ENCODE measurements at places on chromosomes 6 and 20.

- DNase-seq = peak; percentile 80
Observed at GRCh38 chr6:131966443-131966842, 15.3 kb upstream of the CCN2 start.

DNA sequence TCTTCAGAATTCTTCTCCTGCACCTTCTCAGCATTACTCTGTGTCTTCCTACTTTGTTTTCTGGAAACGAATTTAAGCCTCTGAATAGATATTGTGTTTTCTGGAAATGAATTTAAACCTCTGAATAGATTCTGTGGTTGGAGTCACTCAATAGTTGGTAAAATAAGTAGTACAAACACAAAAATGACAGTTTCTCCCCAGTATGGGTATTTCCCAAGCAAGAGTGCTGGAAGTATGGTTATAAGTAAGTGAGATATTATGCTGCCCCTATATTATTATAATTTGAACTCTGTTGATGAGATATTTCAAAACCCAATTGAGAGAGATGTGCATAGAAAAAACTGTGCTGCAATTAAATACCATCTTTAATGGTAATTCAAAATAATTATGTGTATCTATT is 94.9 kb downstream of the TINAG start:
- no peak for DNase-seq

GRCh38 chr6:149425754-149426153 is 25.7 kb downstream of the SUMO4 start:
- no peak for DNase-seq

DNA sequence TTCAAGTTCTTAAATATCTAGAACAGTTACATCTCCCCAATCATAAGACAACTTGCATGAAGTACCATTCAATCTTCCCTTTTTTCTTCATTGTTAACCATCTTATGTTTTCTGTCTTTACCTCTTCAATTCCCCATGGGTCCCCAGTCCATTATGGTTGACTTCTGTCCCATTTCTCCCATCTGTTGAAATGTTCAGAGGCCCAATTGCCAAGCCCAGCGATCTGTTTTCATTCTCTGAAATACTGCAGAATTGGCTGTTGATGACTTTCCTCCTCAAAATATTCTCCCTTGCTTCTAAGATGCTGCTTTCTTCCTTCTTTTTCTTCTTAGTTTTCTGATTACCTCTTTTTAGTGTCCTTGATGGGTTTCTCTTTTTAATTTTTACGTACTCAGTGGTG is 26.0 kb downstream of the DSTN start:
- DNase-seq = no peak

DNA sequence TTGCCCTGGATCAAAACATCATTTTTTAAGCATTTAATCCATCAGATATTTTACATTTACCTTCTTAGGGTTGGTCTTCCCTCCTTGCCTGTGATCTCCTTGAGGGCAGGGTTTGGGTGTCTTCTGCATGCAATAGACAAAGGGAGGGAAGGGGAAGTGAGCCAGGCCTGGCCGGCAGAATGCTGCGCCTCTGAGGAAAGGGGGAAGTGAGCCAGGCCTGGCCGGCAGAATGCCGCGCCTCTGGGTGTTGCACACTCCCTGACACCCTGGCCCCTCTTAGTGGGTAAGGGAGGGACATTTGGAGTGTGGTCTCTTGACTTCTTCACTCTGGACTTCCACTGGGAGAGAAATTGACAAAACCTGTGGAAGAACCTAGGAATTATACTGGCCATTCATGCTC is 12.4 kb downstream of the PSMF1 start:
- DNase-seq = no peak

DNA sequence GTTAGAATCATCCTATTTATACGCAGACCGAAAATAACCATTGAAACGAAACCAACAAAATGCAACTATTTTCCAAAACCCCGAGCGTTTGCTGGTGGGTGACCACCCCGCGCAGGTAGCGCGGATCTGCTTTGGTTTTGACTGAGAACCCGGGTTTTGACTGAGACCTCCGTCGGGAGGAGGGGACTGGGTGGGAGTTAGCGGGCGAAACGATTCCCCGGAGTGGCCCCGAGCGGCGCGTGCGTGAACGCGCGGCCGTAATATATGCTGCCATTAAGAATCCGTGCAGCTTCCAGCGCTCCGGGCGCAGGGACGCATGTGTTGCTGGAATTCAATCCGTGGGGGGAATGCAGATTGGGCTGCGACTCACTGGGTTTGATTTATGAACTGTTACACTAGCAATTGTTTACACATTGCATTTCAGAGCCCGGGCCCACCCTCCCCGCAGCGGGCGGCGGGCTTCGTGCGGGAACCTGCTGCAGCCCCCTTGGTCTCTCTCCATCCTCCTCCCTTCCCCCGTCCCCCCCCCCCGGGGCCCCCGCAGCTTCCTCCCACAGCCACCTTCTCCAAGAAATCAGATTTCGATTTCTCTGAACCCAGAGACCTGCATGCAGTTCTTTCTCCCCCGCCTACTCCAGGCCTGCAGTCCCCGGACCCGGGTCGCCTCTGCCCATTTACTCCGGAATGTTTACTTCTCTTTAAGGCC is 9.9 kb downstream of the NRN1 start:
- DNase-seq = peak; percentile 53

GRCh38 chr6:11224966-11225463 is 7.5 kb downstream of the NEDD9 start:
- DNase-seq = no peak

DNA sequence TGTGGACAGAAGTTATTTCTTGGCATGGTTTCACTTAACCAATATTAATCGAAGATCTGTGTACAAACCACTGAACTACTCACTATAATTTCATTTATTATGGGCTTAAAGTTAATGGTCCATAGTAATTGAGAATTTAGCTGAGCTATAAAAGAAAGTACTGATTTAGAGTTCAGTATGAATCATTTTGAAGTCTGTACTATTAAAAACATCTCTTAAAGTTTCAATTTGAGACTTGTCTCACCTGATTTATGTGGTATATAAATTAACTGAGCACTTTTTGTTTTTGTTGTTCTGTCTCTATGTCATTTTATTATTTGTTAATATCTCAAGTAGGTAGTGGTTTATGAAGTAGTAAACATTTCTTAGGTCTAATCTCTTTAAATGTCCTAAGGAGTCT is 24.9 kb downstream of the KPNA5 start:
- no peak for DNase-seq

DNA sequence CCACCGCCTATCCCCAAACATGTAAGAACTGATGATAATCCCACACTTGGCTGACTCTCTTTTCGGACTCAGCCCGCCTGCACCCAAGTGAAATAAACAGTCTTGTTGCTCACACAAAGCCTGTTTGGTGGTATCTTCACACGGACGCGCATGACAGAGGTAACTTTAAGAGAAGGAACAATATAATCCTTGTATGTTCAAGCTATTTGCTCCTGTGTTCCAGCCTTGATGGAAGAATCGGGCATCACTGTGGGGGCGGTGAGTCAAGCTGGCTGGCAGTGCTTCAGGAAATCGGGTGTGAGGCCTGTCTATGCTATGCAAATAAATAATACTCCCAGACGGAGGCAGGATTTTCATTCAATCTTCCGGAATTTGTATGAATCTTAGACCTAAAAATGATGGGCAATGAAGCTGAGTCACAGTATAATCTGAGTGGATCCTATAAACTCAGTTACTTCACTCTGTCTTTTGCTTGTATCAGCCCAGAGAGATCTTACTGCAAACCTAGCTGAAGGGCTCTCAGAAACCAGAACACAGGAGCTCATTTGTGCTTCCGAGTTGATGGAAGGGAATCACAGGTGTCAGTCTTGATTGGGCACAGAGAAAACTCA is 45.2 kb upstream of the NT5E start:
- peak; percentile 65 for DNase-seq

GRCh38 chr20:50323209-50323608 is 132.6 kb downstream of the CEBPB start:
- DNase-seq = no peak

GRCh38 chr6:37051138-37052026 is 45.9 kb downstream of the FGD2 start:
- peak; percentile 86 for DNase-seq

DNA sequence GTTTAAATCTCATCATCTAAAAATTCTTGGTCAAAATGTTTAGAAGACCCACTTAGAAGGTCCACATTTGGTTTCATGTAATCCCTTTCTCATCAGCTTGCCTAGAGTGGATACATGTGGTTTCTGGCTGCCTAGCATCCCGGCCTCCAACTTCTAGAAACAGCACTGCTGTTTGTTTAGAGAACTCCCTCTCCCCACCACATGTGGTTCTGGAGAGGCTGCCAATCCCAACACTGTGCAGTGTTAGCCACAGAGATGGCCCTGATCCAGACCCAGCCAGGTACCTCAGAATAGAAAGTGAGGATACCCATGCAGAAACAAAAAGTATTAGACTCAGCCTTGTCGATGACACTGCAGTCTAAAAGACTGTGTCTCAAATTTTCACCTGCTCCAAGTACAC is 241.8 kb downstream of the BCKDHB start:
- DNase-seq = peak; percentile 95

GRCh38 chr6:166560222-166560621 is 26.3 kb downstream of the RAMACL start:
- DNase-seq = no peak

- no peak for DNase-seq
Observed at GRCh38 chr6:113381959-113382358, 475.2 kb upstream of the MARCKS start.

DNA sequence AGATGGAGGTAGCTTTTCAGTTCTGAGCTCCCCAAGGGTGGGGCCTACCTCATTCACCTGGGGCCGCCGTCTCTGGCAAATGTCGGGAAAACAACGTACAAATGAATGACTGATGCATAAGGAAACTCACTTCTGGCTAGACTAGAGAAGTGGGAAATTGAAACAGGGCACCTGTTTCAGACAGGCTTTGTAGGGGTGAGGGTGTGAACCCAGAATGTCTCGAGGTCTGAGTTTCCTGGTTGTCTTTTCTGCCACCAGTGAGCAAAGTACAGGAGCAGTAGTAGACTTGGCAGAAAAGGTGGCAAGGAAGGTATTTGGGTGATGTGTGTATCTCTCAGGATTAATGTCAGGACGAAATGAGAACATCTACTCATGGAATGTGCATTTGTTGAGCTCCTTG is 308.5 kb downstream of the CLIC5 start:
- DNase-seq = no peak

GRCh38 chr6:33373960-33374910 is 17.4 kb upstream of the KIFC1 start:
- DNase-seq = no peak

GRCh38 chr6:14693301-14694192 is 552.3 kb upstream of the JARID2 start:
- no peak for DNase-seq

DNA sequence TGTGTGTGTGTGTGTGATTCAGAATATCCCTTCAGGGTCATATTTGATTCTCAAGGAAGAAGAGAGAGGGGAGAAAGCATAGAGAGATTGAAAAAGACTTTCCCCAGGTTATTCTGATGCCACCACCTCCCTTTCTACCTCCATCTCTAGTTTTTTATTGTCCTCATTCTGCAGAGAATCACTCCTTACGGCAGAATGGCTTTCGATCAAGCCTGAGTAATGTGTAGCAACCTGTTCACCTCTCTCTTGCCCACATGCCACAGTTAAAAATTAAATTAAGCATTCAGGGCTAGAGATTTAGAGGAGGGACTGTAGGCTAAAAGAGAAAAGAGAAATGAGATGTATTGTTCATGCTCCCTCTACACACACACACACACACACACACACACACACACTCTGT is 18.1 kb downstream of the KLHL32 start:
- DNase-seq = no peak

DNA sequence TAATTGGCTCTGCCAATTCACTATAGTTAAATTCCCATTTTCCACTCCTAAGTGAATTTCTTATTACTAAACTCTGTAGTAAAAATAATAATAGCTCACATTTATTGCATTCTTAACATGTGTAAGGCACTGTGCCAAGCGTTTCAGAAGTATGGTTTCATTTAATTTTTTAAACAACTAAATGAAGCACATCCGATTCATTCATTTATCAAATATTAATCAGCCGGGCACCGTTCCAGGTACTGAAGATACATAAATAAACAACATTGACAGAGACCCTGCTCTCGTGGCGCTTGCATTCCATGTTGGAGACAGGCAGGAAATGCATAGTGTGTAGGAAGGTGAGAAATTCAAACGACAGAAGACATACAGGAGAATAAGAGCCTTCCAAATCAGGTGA is 423.2 kb upstream of the JARID2 start:
- no peak for DNase-seq

DNA sequence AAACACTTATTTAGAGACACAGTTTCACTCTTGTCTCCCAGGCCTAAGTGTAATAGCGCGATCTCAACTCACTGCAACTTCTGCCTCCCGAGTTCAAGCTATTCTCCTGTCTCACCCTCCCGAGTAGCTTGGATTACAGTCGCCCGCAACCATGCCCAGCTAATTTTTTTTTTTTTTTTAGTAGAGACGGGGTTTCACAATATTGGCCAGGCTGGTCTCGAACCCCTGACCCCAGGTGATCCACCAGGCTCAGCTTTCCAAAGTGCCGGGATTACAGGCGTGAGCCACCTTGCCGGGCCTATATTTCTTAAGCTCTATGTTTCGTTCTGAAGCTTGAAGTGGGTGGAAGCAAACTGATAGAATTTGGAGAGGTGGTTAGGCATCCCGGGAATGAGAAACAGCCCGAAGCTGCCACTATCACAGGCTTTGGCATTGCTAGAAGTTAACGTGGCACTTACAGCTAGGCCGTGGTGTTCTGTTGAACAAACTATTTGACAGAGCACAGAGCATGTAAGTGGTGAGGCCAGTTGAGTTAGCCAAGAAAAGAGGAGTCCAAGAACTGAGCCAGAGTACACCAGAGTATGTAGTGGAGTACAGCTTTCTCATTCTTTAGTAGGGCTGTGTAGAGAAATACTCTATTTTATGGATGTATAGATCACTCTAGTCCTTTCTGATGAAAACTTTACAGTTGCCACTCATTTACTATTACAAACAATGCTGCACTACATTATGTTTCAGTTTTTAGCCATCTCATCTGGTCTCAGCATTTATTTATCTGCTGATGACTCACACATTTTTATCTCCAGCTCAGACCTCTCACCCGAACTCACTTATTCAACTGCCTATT is 62.0 kb upstream of the HFE start:
- DNase-seq = peak; percentile 65

DNA sequence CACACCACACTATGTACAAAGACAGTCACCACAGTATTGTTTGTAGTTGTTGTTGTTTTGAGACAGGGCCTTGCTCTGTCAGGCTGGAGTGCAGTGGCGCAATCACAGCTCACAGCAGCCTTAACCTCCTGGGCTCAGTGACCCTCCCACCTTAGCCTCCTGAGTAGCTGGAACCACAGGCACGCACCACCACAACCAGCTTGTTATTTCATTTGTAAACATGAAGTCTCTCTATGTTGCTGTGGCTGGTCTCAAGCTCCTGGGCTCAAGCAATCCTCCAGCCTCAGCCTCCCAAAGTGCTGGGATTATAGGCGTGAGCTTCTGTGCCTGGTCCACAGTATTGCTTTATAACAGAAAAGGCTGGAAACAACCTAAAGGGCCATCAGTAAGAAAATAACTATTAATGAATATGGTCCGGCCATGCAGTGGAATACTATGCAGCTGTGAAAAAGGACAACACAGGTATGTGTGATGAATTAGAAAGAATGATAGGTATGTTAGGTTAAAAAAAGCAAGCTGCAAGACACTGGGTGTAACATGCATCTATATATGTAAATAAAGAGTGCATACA is 30.0 kb upstream of the PTGIS start:
- DNase-seq = no peak

- no peak for DNase-seq
Observed at GRCh38 chr6:210104-210456, 82.2 kb upstream of the DUSP22 start.

GRCh38 chr6:170152989-170153388 is 137.9 kb downstream of the DLL1 start:
- DNase-seq = peak; percentile 62
